Effector CD4-positive, alpha-beta T cell (primary cell): ENCODE measurements at places on chromosomes 3 and 15.
A peak's percentile ranks its signal among the peaks of the same experiment; 100 is the strongest.

GRCh38 chr3:42229266-42229941 is 36.6 kb downstream of the CCK start:
- no peak for DNase-seq

DNA sequence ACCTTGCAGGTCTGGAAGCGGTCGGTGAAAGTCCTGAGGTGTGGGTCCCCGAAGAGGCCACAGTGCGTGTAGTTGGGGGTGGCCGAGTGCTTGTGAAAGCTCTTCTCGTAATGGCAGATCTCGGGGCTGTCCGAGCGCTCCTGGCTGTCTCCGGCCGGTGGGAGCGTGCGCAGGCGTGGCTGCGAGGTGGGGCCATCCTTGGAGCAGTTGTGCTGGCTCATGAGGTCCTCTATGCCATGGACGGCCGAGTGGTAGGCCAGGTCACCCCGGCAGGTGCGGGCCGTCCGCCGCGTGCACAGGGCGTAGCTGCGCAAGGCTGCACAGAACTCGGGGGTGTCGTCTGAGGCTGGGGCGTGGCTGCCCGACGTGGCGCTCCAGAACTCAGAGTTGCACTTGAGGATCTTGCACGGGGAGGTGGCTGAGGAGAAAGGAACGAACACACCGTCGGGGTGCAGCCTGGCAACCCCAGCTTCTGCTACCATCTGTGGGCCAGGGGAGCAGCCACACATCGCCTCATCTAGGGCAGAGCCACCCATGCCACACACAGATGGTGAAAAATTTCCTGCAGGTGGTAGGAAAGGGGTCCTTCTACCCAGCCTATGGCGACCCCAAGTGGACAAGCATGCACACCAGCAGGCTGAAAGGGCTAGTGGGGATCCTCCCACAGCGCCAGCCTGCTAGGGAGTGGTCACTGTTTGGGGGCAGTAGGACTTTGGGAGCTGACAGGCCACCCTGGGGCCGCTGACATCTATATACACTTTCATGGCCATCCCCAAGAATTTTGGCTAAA is 36.7 kb downstream of the RGMA start:
- no peak for DNase-seq

- no peak for DNase-seq
These were observed 8.7 kb upstream of the RFX7 start for GRCh38 chr15:56252386-56252785.

DNA sequence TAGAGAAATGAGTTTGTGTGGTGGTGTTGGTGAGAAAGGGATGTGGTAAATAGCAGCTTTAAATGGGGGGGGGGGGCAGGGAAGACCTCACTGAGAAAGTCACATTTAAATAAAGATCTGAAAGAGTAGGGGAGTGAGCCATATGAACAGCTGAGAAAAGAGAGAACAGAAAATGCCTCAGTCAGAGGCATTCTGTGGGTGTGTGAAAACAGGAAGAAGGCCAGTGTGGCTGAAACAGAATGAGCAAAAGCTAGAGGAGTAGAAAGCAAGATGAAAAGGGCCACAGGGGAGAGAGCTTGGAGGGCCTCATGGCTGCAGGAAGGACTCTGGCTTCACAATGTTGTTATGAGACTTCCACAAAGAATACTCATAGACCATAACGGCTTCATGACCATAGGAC is 783.3 kb downstream of the ZPLD1 start:
- no peak for DNase-seq

- DNase-seq = peak; percentile 70
These were observed 82.6 kb downstream of the LSM3 start for GRCh38 chr3:14261229-14261628.

GRCh38 chr3:56724676-56725075 is 41.6 kb upstream of the TASOR start:
- no peak for DNase-seq

GRCh38 chr3:124768812-124769211 is 38.6 kb downstream of the UMPS start:
- no peak for DNase-seq

DNA sequence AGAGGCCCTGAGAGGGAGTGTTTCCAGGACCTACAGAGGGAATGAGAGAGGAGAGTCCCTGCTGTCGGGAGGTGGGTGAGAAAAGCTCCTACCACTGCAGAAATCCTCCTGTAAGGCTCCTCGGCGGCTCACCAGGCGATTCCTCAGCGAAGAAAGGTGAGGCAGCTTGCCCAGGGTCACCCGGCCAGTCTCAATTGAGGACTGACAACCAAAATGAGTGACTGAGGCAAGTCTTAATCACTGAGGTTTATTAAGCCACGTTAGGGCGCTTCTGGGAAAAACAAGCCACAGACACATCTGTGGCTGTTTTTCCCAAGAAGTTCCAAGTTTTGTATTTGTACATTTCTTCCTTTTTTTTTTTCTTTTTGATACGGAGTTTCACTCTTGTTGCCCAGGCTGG is 48.5 kb downstream of the ZDHHC19 start:
- DNase-seq = no peak

- no peak for DNase-seq
These were observed 579.3 kb downstream of the PLOD2 start for GRCh38 chr3:145581694-145582093.

- no peak for DNase-seq
These were observed 239.3 kb downstream of the FEZF2 start for GRCh38 chr3:62134061-62134496.

GRCh38 chr3:146117406-146118285 is 43.3 kb downstream of the PLOD2 start:
- no peak for DNase-seq

GRCh38 chr3:197462808-197463207 is 93.0 kb downstream of the BDH1 start:
- DNase-seq = no peak

DNA sequence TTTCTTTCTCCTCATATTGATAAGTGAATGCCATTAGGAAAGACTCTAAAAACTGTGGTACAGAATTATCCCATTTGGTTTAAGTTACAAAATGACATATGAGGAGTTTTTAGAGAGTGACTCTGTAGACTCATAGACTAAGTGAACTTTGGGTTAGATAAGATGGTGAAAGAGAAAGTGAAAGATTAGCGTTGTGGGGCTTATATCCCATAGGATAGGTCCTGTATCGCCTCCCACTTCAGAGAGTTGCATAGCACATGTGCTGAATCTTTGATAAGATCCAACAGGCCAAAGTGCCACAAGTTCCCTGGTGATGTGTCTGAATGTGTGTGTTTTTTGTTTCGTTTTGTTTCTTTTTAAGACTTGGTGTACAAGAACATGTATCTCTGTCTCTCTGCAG is 666.9 kb downstream of the MECOM start:
- DNase-seq = no peak

DNA sequence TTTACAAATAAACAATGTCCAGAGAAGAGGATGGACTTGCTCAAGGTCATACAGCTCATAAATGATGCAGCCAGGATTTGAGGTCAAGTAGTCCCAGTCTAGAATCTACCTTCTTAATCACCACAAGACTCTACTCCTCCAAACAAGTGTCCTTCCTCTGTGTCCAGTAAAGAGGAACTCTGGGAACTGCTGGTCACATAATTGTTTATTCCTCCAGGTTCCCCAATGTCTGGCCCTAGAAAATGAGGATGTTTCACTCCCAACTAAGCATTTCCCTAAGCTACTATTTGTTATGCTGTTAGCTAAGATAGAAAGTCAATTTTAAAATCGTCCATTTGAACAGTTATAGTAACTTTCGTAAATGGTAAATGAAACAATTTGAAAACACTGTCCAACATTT is 192.4 kb downstream of the FHIT start:
- no peak for DNase-seq

DNA sequence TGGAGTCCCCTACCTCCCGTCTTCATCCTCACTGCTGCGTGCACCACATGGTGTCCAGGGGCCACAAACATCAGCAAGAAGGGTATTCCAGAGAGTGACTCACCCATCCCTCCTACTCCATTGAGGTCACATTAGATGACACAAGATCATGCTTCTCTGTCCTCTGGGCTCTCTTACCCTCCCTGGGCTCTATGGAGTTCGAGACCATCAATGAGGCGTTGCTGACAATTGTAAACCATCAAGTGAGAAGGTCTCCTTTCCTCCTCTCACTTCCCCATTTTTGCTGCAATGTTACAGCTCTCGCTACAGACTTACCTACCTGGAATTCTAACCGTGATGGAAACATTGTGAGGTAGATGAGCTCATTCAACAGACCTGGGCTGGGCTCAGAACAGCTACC is 51.7 kb downstream of the HMCES start:
- no peak for DNase-seq

DNA sequence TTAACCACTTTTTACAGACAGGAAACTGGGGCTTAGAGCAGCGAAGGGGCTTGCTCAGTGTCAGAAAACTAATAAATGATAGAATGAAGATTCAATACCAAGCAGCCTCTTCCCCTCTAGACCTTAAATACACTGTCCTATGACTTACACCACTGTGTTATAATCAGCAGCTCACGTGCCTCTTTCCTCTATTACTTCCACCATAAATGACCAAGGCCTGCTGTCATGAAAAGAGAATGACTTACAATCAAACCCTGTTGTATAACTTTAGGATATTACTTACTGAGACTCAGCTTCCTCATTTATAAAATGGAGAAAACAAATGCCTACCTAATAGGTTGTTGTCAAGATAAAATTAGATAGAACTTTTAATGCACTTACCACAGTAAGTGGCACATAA is 11.6 kb downstream of the FMN1 start:
- DNase-seq = no peak

GRCh38 chr15:65954289-65954741 is 85.0 kb downstream of the RAB11A start:
- DNase-seq = no peak

DNA sequence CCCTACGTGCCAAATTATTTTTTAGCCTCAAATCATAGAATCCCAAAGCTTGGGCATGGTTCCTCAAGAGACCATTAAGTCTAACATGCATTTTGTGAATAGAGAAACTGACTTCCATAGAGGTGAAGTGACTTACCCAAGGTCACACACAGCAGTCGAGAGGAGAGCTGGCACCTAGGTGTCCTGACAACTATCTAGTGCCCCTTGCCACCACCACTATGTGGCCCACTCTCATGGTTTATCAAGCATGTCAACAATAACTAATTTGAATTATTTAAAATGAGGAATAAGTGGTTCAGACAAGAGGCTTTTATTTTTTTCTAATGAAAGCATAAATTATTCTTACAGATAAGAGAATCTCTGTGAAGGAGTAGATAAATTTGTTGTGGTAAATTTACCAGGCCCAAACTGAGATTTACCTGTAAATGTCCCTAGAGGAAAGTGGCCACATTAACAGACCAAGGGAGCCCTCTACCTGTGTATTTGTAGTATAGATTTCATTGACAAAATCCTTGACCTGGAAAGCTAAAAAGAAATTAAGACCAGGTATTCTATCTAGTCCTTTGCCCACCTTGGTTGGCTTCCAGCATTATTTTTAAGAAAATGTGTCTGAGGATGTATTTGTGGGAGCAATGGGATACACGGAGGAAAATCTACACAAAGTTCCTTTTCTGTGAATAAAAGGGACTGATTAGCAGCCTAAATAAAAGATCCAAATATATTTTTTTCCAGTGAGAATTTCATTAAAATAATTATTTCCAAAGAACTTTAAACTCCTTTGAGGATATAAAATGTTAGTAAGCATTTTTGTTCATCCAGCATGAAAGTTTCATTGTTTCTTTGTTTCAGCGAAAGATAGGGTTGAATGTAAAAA is 49.1 kb downstream of the IQCH start:
- DNase-seq = no peak
